NCI-H1048 (cell line): ENCODE measurements at places on chromosomes 16 and 17.

DNA sequence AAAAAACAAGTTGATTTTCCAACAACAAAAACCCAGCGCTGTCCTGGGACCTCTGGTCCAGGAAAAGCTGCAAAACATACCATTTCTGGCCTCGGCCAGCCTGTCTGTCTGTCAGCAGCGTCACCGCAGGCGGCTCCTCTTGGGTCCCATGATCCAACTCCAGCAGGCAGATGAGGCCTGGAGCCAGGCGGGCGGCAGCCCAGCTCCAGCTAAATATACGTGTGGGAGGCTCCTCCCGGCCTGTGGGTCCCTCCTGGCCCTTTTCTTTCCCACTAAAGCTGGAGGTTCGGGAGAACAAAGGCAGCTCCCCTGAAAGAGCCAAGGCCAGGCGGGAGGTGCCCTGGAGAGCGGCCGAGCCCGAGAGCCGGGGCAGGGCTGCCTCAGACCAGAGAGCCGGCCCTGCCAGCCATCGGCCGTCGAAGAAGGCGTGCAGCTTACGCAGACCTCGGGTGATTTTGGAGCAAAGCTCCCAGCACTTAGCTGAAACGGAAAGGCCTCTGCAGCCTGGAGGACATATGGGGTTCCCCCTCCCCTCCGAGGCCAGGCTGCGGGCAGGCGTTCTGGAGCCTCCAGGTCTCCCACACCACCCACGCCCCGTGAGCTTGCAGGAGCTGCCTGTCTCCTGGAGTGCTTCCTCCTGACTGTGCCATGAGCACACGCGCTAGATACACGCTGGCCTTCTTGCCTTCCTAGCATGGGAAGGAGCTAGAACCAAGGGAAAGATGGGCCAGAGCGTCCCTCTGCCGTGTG is 19.9 kb upstream of the JPH3 start:
- DNase-seq: no peak

- no peak for DNase-seq
Observed at GRCh38 chr16:87762071-87762571, 3.7 kb downstream of the KLHDC4 start.

DNA sequence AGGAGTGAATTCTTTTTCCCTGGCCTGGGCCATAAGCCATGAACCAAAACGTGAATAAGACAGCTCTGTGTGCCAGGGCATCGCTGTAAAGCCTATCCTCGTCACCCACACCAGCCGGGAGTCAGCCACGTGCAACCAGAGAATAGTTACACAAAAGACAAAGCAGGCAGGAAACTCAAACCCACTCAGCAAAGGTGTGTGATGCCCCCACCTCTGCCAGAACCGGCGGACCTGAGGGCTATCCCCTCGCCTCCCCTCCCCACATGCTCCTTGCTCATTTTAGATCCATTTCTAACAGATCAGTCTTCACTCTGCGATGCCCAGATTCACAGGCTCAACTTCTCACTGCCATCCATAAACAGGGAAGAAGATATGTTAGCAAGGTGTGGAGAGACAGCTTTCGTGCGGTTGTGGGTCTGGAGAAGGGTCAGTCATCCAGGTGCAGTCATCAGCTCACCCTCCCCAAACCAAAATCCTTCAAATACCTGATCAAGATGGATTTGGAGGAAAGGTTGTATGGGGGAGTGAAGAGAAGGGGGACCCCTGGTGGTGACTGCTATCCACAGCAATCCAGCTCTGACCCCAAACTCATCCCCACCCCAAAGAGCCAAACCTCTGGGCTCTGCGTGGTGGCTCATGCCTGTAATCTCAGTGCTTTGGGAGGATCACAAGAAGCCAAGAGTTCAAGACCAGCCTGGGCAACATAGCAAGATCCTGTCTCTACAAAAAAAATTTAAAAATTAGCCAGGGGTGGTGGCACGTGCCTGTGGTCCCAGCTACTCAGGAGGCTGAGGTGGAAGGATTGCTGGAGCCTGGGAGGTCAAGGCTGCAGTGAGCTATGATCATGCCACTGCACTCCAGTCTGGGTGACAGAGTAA is 219.2 kb downstream of the C16orf78 start:
- no peak for DNase-seq

GRCh38 chr16:49307176-49307575 is 25.5 kb upstream of the CBLN1 start:
- no peak for DNase-seq

- DNase-seq: no peak
Observed at GRCh38 chr16:50695017-50696000, 1.9 kb downstream of the NOD2 start.

GRCh38 chr16:79867425-79867997 is 267.0 kb upstream of the MAF start:
- no peak for DNase-seq

- no peak for DNase-seq
Observed at GRCh38 chr16:30457256-30457655, 11.6 kb upstream of the SEPHS2 start.

DNA sequence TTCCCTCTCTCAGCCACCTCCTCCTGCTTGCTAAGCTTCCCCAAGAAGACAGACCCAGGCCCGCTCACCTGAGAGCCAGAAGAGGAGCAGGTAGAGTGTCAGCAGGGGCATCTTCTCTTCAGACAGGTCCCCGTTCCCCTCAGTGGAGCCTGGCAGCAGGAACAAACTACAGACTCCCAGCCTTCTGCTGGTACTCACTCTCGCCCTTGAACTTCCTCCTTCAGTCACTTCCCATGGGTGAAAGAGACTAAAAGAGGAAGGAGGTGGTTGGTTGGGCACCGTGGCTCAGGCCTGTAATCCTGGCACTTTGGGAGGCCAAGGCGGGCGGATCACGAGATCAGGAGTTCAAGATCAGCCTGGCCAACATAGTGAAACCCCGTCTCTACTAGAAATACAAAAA is at the start of gene CD300LF:
Gene CD300LF (minus strand): TSS at position 168 of the 400 bp plus-strand sequence. CDS start 57 bp downstream, at position 111.
- no peak for DNase-seq

GRCh38 chr16:15990902-15991301 is 41.5 kb downstream of the ABCC1 start:
- no peak for DNase-seq

DNA sequence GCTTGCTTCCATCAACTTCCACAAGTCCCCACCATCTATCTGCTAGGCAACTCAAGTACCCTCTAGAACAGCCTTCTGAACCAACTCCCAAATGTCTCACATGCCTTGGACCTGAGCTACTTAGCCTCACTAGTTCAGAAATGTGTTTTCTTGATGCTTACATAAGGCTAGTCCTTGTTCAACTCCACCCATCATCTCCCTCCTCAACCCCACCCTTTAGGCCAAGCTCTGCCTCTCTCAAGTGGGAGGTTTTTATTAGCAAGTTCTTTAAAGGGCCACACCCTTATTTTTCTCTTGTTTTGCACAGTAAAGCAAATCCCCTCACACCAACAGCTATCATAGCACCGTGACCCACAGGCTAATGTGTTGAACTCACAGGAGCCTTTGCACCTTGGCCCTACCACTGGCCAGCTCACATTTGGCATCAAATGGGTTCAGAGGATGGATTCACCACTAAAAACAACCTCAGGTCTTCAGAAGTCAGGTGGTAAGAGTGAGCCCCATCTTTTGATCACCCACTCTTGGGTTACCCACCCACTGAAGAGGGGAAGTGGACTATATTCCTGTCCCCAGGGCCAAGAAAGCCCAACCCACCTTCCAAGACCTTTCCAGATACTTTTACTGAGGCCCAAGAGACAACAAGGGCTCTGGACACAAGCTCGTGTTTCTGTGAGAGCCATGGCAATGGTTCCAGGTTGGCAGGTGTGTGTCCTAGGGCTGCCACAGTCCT is 12.2 kb downstream of the PIK3R5 start:
- no peak for DNase-seq

- DNase-seq: no peak
Observed at GRCh38 chr17:3974138-3974687, 10.0 kb upstream of the ATP2A3 start.

GRCh38 chr17:80122026-80122575 is 20.7 kb downstream of the GAA start:
- DNase-seq: no peak

DNA sequence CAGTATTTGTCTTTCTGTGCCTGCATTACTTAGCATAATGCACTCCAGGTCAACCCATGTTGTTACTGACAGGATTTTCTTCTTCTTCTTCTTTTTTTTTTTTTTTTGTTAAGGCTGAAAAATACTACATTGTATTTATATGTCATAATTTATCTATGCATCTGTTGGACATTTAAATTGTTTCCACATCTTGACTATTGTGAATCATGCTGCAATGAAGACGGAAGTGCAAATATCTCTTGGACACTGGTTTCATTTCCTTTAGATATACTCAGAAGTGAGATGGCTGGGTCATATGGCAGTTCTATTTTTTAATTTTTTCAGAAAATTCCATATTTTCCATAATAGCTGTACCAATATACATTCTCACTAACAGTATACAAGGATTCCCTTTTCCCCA is 272.7 kb upstream of the PMFBP1 start:
- no peak for DNase-seq

GRCh38 chr16:12420661-12421209 is 383.0 kb downstream of the CPPED1 start:
- no peak for DNase-seq

GRCh38 chr16:2708290-2708639 is 11.8 kb downstream of the PRSS27 start:
- no peak for DNase-seq

- no peak for DNase-seq
Observed at GRCh38 chr17:18191236-18191667, 7.6 kb downstream of the ALKBH5 start.

GRCh38 chr17:27319541-27320221 is 25.8 kb downstream of the WSB1 start:
- no peak for DNase-seq

GRCh38 chr17:45038728-45039634 is 12.5 kb downstream of the DCAKD start:
- DNase-seq: no peak

DNA sequence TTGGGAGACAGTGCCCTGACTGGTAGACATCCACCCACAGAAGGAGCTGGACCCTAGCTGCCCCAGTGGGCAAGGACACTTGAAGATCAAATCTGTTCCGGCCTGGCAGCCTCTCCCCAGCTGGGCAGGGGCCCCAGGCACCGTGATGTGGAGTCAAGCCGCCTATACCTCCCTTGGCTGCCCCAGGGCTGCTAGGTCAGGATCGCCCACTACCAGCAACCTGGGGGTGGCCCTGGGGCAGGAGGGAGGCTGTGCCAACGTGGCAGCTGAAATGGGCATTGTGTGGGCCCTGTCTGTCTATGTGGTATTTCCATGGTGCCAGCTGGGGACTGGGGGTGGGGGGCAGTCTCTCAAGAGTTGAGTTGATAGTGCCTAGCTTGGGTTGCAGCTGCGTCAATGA is 941 bp downstream of the PDK2 start:
- DNase-seq: no peak

DNA sequence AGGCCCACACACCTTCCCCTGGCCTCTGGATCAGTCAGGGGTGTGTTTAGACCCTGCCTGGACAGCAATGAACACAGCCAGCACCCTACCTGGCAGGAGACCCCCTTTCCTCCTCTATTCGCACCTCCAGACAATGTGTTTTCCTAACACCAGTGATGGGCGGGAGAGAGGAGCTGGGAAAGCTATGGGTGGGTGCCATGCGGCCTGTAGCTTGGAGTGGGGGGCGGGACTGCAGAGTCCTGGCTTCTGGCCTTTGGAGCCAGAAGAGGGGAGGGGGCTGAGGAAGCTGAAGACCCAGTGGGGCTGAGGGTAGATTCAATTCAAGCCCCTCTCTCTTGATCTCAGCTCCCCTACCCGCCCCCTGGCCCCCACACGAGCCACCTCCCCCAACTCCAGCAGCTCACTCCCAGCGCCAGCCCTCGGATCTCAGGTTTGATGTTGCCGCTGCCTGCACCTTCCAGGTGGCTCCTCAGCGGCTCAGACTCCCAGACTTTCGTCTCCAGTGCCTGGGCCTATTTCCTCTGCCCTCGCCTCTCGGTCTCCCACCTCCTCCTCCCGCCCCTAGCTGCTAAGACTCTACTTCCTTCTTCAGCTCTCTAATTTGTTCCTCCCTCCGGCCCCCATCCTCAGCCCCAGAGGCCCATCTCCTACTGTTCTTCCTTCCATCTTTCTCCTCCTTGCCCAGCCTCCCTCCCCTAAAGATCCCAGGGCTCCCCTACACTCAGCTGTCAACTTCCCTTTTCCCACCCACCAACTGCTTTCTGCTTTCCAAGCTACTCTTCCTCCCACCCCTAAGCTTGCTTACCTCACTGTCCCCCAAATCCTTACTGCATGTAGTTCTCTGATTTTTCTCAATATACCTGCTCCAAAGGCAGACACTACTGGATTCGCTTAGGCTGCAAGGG is 6.8 kb upstream of the SP6 start:
- no peak for DNase-seq

DNA sequence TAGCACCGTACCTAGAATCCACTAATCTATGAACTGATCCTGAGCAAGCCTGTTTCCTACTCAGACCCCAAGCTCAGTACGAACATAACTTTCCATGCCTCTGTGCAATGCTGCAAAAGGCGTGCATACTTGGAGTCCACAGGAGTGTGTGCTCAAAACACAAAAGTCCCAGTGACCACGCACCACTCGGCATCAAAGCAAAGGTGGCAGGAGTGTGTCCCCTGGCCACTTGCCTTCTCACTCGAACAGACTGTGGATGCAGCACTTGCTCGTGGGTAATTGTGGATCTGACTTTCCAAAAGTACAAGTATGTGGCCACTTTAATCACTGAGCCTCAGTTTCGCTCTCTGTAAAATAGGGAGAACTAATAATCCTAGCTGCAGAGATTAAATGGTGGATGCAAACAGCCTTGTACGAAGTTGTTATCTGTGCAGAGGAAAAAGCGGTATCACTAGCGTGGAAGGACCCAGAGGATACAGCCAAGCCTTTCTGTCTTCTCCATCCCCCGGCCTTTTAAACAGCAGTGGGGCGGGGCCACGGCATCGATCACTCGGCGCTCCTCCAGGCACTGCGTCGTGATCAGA is 311 bp upstream of the KDM8 start:
- DNase-seq: peak; percentile 49

- DNase-seq: no peak
Observed at GRCh38 chr16:88355389-88356123, 27.2 kb upstream of the ZNF469 start.

DNA sequence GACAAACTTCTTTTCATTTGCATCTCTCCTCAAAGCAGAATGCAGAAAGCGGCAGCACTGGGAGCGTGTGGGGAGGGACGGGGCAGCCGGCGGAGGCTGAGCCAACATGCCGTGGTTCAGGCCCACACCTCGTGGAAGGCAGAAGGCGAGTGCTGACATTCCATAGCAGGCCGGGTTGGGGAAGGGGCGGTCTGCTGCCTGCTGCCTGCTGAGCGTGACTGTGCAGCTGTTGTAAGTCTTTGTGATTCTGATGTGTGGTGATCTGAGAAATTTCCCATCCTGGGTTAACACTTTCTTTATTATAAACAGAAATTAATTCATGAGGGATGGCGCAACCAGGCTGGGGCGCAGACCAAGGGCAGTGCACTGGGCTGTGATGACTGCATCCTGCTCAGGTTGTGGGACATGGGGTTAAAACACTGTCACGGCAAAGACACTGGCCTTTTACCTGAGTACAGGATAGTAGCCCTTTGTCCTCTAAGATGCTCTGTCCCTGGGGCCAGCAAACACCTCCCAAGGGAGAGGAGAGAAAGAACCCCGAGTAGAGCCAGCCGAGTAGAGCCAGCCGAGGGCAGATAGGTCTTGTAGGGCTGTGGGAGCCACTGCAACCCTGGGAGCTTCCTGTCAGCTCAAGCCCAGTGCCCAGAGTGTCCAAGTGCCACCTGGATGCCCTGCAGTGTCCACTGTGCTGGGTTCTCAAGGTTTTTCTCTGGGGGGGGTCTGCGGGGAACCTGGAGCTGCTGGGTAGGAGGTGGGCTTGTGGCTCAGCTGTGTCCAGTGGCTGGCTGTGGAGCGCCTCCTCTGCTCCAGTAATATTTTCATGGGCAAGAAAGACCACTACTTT is 8.8 kb upstream of the DNASE1 start:
- no peak for DNase-seq

GRCh38 chr16:54627616-54628015 is 303.0 kb upstream of the IRX5 start:
- DNase-seq: no peak
